ENCODE measurements at places on chromosomes 3 and 15. TPM values are rescaled to one million over a fixed set of nuclear protein-coding genes. Genes with fewer than 3 reads are reported as not detected.

The CLRN1 gene
- total RNA-seq, result not detected

The ABI3BP gene
- total RNA-seq, result 170 TPM

The TMIE gene
- not detected for total RNA-seq

The DAZL gene
- total RNA-seq, result not detected

The ZPLD1 gene
- 0.33 TPM for total RNA-seq

The DUOXA2 gene
- not detected for total RNA-seq

The MYNN gene
- total RNA-seq, result 16.0 TPM

The MST1R gene
- total RNA-seq, result 0.16 TPM

The ADAMTSL3 gene
- total RNA-seq, result 1.8 TPM

The DPH6 gene
- 25.2 TPM for total RNA-seq

The TGFBR2 gene
- 243 TPM for total RNA-seq
